Cardiac septum (tissue), 1 donor: ENCODE measurements at places on chromosomes 16 and 17. TPM values are rescaled to one million over a fixed set of nuclear protein-coding genes. Genes with fewer than 3 reads are reported as not detected.

CD300LG gene
- total RNA-seq = 13.7 TPM

TBC1D3E gene
- total RNA-seq = not detected

NPW gene
- not detected for total RNA-seq

ARHGAP27 gene
- 20.0 TPM for total RNA-seq

GUCY2D gene
- not detected for total RNA-seq

PRR14 gene
- total RNA-seq = 21.1 TPM
